D721Med (cell line): ENCODE measurements at places on chromosomes 11 and 22.

GRCh38 chr11:12087075-12088004 lies 23.1 kb upstream of the MICAL2 start:
- DNase-seq, result no peak

DNA sequence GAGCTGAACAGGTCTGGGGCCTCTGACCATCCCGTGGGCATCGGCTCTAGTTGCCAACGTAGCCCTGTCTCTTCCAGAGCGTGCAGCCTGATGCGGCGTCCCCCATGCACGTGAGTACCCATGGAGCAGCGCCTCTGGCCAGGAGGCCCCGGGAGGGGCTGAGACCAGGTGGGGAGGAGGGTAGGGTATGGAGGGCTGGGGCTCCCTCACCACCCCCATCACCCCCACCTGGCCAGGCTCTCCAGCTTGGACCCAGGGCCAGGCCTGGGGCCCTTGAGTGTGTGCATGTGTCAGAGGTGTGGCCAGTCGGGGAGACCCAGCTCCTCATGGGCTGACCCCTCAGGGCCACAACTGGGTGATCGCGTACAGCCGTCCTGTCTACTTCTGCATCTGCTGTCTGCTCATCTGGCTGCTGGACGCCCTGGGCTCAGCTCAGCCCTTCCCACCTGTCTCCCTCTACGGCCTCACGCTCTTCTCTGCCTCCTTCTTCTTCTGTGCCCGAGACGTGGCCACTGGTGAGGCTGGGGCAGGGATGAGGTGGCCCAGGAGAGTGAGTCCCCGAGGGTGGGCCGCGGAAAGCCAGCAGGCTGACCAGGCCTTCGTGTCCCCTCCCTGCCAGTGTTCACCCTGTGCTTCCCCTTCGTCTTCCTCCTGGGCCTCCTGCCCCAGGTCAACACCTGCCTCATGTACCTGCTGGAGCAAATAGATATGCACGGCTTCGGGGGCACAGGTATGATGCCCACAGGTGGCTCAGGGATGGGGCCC lies 8.5 kb downstream of the PCNX3 start:
- DNase-seq, result no peak

DNA sequence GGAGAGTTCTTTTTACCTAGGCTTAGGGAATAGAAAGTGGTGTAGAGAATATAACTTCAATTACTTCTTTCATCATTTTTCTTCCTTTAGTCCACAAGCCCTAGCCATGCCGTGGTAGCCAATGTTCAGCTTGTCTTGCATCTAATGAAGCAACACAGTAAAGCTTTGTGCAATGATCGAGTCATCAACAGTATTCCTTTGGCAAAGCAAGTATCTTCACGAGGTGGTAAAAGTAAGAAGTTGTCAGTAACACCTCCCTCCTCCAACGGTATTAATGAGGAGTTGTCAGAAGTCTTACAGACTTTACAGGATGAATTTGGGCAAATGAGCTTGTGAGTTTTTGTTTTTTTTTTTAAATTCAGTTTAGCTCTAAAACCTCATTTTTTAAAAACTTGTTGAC lies 37.4 kb downstream of the CEP57 start:
- DNase-seq, result no peak

GRCh38 chr11:6616596-6617250 lies 2.5 kb downstream of the TPP1 start:
- DNase-seq, result no peak

DNA sequence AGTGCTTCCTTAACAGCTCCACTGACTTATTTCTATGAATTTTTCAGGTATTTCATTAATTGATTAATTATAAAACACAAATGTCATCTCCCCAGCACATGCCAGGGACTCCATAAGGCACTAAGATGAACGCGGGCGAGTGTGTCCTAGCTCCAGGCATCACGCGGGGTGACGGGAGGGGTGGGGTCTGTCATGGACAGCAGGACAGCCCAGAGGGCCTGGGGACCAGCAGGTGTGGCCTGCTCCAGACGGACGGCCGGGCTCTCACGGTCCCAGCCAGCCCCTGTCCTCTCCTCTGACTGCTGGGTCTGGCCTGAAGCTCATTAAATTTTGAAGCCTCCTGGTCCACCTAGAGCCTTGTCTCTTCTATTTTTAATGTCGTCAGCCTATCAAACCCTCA lies 531.1 kb downstream of the BRD1 start:
- no peak for DNase-seq

DNA sequence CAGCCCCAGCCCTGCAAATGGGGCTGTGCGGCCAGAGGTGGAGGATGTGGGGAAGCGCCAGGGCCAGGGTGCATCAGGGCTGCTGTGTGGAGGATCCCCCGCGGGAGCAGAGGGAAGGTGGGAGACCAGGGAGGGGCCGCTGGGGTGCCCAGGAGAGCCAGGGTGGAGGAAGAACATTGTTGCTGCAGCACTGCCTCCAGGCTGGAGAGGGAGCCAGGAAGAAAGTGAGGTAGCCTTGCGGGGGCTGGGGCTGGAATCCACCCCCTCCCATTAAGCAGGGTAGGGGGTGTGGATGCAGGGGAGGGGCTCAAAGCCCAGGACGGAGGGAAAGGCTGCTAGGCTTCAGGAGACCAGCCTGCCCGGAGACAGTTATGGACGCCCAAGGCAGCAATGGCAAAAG lies 15.0 kb downstream of the CABP7 start:
- no peak for DNase-seq

GRCh38 chr11:116697639-116698038 lies 75.1 kb downstream of the BUD13 start:
- DNase-seq, result no peak

- DNase-seq, result no peak
Observed at GRCh38 chr11:36131721-36132397, 157.4 kb downstream of the COMMD9 start.

GRCh38 chr11:69841859-69842698 lies 22.9 kb upstream of the FGF3 start:
- no peak for DNase-seq

DNA sequence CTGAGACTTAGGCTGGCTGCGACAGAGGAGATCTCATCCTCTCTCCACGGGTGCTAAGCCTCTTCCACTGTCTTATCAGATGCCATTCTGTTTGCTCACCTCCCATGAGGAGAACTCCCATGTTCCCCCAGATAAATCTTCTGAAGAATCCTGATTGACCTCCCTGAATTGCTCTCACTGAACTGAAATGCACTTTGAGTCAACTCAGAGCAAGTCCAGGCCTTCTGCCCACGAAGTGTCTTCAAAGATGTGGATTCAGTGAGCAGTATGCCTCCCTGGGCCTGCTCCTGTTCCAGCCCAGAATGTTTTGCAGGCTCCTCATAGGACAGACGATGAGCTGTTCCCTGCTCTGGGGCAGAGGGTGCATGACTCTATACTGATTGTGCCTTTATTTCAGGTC lies 17.4 kb downstream of the TUB start:
- no peak for DNase-seq

- no peak for DNase-seq
Observed at GRCh38 chr11:86703987-86704386, 31.6 kb upstream of the ME3 start.

DNA sequence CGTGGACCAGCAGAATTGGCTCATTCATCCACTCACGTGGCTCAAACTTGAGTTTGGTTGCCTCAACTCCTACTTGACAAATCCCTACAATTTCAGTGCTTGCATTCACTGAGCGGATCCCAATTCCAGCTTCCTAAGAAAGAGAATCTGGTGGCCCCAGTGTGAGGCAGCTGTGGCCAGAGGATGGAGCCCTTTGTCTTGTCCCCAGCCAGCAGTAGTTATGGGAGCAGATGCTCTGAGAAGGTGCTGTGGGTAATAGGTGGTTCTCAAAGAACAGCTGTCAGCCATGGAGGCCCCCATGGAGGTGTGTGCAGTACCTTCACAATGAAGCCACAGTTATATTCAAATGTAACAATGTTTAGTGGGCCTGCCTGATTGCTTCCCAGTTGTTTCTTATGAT lies 39.3 kb downstream of the KREMEN1 start:
- no peak for DNase-seq

DNA sequence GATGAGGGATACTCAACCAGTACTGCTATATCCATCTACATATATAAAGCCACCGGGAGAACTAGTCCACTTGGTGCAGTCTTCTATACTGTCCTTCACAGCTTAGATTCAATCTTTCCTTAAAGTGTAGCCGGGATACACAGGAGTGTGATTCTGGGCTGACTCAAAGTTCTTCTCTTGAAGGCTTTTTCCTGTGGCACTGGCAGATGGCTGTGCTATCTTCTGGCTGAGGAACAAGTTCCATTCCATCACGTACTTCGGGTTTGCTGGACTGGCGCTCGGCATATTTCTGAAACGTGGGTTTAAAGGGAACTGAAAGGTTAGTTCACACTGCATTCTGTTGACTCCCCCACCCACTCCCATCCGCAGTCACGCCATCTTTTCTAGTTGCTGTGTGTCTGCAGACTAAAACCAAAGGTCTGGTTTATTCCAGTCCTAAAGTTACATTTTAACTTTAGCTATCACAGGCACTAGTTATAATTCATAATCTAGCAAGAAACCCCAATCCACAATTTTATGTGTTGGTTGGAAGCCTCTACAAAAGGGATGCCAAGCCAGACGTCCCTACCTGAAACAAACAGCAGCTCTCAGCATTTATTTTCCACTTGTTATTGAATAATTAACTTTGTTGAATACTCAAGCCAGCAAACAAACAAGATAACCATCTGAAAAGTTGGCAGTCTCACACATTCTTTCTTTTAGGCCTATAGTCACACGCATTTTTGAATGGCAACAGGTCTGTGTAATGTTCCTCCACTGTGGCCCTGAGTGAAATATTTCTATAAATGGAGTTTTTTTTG lies 7.5 kb upstream of the C11orf65 start:
- DNase-seq, result no peak

- DNase-seq, result no peak
Observed at GRCh38 chr11:75141166-75141565, 9.7 kb upstream of the SLCO2B1 start.

- no peak for DNase-seq
Observed at GRCh38 chr22:50363166-50363802, 20.2 kb downstream of the PPP6R2 start.
